Activated T-helper 1 cell treated with Interleukin-2 at 50 U/mL for 16 hours (primary cell): ENCODE measurements at places on chromosomes 7 and 10.

DNA sequence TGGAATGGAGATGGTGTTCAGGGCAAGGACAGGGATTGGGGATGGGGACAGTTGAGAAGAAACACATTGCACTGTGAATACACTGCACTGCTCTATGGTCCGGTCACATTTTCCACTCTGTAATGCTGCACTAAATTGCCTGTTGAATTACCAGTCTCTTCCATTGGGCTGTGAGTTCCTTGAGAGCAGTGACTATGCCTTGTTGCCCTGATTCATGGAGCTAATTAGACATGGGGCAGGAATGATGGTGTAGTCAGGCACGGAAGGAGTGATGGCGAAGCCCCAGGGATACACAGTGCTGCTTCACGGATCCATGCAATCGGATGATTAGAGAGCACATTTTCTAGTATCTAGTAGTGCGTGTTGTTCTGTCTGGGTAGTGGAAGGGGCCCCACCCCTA, 25.4 kb upstream of the GPAM start:
- DNase-seq: no peak

DNA sequence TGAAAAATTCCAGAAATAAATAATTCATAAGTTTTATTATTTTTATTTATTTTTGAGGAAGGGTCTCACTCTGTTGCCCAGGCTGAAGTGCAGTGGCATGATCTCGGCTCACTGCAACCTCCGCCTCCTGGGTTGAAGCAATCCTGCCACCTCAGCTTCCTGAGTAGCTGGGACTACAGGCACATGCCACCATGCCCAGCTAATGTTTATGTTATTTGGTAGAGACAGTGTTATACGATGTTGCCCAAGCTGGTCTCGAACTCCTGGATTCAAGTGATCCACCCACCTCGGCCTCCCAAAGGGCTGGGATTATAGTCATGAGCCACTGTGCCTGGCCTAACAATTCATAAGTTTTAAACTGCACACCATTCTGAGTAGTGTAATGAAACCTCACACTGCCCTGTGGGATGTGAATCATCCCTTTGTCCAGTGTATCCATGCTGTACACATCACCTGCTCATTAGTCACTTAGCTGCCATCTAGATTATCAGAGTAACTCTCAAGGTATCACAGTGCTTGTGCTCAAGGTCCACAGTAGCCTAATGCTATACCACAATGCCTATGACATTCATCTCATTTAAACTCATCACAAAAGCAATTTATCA, 17.9 kb downstream of the RTKN2 start:
- DNase-seq: no peak

GRCh38 chr10:132541601-132542011, 4.0 kb downstream of the INPP5A start:
- DNase-seq: no peak

DNA sequence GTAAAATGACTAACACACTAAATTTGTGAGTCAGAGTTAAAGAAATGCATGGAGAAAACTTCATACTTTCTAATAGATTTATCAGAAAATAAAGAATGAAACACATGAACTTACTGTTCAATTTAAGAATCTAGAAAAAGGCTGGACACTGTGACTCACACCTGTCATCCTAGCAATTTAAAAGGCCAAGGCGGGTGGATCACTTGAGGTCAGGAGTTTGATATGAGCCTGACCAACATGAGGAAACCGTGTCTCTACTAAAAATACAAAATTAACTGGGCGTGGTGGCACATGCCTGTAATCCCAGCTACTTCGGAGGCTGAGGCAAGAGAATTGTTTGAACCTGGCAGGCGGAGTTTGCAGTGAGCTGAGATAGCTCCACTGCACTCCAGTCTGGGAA, 1106.2 kb upstream of the LRRN3 start:
- DNase-seq: no peak

- DNase-seq: no peak
These were observed 7.8 kb downstream of the ELMO1 start for GRCh38 chr7:37440738-37441385.

GRCh38 chr10:128055061-128055868, 71.0 kb downstream of the MKI67 start:
- no peak for DNase-seq

GRCh38 chr7:141354251-141354650, 197.0 kb upstream of the AGK start:
- no peak for DNase-seq

DNA sequence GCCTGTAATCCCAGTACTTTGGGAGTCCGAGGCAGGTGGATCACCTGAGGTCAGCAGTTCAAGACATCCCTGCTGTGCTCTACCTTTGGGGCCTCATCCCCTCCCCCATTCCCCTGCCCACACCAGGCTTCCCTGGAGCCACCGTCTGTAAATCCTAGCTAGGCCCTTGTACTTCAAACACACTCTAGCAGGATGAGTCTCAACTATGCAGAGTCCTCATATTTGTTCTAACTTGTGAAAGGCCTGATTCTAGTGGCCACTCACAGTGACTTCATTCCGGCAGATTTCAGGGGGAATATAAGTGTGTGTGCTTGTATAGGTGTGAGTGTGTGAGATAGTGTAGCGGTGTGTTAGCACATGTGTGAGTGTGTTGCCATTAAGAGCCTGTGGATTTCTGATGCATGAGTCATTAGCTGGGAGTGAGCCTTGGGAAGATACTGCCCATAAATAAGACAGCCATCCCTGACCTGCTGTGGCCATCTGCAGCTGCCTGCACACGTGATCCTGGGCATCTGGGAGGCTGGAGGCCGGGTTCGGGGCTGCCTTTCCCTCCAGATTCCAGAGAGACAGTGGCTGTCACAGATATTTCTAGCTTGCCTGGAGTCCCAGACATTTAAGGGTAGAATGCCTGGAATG, 1.7 kb upstream of the NEURL1 start:
- DNase-seq: no peak

GRCh38 chr10:124390471-124391187, 28.1 kb downstream of the OAT start:
- no peak for DNase-seq

GRCh38 chr7:139687980-139688632, 89.7 kb downstream of the HIPK2 start:
- DNase-seq: no peak

- DNase-seq: no peak
These were observed 165.3 kb downstream of the PTPRN2 start for GRCh38 chr7:158422196-158422886.

- no peak for DNase-seq
These were observed 557.4 kb downstream of the CALN1 start for GRCh38 chr7:71854546-71855397.

GRCh38 chr10:14383266-14383665, 52.5 kb upstream of the FRMD4A start:
- no peak for DNase-seq

DNA sequence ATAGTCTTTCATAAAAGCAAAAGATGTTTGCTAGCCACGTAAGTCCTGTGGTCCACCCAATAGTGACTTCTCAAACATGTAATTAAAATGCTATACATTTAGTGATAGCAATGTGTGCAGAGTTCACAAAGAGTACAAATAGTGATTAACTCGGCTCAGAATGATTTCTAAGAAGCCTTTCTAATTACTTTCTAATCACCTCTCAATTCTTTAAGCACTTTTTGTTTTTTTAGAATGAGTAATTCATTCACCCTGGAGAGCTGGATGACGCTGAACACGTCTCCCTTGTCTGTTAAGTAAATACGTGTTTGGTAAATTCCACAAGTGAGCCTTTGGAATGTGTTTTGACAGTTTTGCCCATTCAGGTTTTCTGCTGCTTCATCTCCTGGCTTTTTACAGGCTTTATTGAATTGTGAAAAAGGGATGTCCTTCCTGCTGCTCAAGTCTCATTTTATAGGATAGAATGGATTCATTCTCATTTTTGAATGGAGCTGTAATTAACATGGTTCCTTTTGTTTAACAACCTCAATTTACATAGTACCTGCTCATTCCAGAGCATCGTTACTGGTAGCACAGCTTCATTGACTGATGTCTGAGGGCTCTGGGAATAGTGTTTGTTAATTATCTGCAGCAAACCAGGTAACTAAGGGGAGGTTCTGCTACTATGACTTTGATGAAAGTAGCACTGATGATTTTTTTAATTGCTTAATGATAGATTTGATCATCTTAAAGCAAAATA, 212.1 kb downstream of the VTI1A start:
- no peak for DNase-seq

DNA sequence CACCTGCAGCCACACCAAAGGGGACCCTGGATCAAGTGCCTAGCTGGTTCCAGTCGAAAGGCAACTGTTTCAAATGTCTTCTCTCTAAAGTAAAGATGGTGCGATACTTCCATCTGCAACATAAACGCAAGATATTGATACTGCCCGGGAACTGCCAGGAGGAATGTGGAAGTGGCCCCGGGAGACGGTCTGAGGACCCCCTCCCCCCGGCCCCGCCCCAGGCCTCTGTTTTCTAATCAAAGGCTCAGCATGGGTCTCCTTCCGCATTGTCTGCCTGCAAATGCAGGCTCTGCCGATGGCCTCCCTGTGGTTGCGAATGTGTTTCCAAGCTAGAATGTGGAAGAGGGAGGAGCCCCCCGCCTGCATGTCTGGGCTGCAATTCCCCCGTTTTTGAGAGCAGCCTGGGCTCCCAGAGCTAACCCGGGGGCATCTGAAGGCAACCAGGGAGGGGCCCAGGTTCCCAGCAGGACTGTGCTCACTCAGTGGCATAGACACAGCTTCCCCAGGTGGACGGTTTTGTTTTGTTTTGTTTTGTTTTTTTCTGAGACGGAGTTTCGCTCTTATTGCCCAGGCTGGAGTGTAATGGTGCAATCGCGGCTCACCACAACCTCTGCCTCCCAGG, 223.9 kb upstream of the PPP2R2D start:
- DNase-seq: no peak

- no peak for DNase-seq
These were observed 14.0 kb upstream of the PBLD start for GRCh38 chr10:68346774-68347173.

- no peak for DNase-seq
These were observed 74.9 kb downstream of the CTBP2 start for GRCh38 chr10:125085258-125086054.

DNA sequence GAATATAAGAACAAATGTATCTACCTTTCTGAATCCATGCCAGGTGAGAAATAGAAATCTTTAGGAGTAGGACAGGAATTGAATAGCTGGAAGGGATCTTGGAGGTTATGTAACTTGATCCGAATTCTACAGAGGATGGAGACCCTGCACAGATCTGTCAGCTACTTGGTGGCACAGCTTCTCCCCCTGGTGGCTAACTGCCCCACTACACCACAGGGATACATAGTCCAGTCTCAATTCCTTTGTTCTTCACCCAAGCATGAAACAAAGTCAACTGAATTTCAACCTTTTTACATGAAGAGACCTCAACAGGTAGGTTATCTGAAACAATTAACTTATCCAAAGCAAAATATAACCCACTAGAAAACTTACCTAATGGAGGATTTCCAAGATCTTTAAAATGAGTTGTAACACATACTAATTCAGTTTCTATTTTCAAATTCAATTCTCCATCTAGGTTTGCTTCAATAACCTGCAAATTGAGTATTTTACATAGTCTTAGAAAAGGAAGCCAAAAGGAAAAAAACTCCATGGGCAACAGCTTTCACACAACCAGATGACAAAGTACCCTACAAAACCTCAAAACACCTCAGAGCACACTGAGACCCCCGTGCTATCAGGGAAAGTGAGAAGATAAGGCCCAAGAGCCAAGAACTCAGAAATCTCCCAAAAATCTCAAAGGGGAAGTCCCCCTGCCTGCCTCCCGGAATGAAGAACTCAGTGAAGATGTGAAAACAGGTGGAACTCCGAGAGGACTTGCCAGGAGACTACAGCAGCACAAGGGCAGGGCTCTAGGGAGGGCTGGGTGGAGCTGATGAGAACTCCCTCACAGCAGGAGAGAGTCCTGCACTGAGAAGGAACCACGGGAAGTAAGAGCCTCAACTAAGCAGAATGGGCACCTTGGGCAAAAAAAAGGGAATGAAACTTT, 10.3 kb downstream of the HUS1 start:
- no peak for DNase-seq

- DNase-seq: no peak
These were observed 19.8 kb downstream of the C10orf71 start for GRCh38 chr10:49318755-49319154.

DNA sequence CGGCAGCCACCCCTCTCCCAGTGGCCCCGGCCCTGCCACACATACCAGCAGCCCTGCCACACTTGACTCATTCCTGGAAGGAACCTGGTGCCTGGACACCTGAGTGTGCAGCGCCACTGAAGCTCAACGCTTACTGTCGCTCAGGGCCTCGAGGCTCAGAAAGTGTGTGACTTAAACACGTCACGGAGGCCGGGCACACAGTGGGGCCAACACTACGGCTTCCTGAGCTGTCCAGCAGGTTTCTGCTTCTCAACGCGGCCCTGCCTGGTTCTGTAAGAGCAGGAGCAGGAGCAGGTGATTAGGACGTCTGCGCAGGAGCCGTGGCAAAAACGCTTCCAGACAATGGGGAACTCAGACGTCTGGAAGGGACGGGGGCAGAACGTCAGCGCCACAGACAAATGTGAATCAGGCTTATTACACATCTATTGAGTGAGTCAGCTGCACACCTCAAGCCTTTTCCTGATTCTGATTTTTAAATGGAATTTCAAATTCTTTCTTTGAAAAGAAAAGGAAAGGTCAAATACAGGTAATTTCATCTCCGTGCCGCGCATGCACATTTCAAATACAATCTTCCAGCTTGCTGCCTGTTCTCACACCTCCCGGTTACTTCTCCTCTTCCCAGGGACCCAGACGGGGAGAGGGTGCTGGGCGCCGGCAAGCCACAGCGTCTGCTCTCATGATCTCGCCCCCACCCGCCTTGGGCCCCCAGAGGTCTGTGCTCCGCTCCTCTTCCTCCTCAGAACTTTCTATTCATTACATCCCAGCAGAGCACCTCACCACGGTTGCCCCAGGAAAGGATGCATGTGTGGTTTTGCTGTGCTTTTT, 66.6 kb downstream of the ADARB2 start:
- DNase-seq: no peak

- DNase-seq: no peak
These were observed 1.6 kb downstream of the CAMK1D start for GRCh38 chr10:12350925-12351324.

- DNase-seq: no peak
These were observed 1174.3 kb downstream of the XPNPEP1 start for GRCh38 chr10:108749042-108749441.

GRCh38 chr7:79608005-79608404, 154.5 kb upstream of the MAGI2 start:
- no peak for DNase-seq

DNA sequence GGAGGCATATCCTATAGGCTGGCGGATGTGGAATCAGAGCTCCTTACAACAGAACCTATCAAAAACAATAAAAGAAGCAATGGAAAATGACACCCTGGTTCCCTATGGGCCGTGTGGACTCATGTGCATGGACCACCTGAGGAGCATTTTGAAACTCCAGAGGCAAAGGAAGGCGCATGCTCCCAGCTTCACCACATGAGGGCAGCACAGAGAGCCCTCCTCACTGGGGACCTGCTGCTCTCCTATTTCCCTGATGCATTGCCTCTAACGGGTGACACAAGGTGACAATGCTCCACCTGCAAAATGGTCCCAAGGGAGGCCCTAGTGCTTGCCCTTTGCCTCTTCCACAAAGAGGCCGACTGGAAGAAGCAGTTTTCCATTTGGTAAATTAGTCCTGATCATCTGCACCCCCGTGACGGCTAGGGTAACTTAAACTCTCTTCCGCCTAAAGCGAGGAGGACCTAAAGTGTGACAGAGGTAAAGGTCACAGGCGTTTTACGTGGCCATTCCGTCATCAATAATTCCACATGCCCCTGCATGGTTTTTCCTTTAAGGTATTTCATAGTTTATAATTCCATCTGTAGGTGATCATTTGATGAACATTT, 67.7 kb downstream of the GPAM start:
- DNase-seq: no peak

- no peak for DNase-seq
These were observed 20.1 kb downstream of the CHCHD3 start for GRCh38 chr7:133061792-133062191.

GRCh38 chr10:1408651-1409367, 328.5 kb downstream of the ADARB2 start:
- no peak for DNase-seq
